ENCODE measurements at places on chromosomes 4 and X. TPM values are rescaled to one million over a fixed set of nuclear protein-coding genes. Genes with fewer than 3 reads are reported as not detected.

GRCh38 chr4:67109276-67109675, 436.0 kb downstream of the CENPC start:
- no peak for DNase-seq
- H3K4me1 ChIP-seq, result no peaks in the 10 kb centered on the region
- H3K4me3 ChIP-seq, result no peak overlapping the region
- no peaks in the 10 kb centered on the region for H3K36me3 ChIP-seq

NCAPG gene
- total RNA-seq, result 40.9 TPM

SCRG1 gene
- not detected for total RNA-seq

NHSL2 gene
- total RNA-seq, result 9.5 TPM

TCEAL1 gene
- total RNA-seq, result 10.9 TPM

ZNF518B gene
- total RNA-seq, result 9.5 TPM

GRCh38 chr4:17316566-17316965, 195.3 kb downstream of the QDPR start:
- H3K27ac ChIP-seq, result no peak overlapping the region
- H3K4me3 ChIP-seq, result no peak overlapping the region
- no peak for DNase-seq
- H3K36me3 ChIP-seq, result no peaks in the 10 kb centered on the region
- no peaks in the 10 kb centered on the region for H3K27me3 ChIP-seq

- no peak overlapping the region for H3K27ac ChIP-seq
- H3K27me3 ChIP-seq, result no peaks in the 10 kb centered on the region
- H3K36me3 ChIP-seq, result no peaks in the 10 kb centered on the region
- H3K4me1 ChIP-seq, result no peaks in the 10 kb centered on the region
- no peak for DNase-seq
Measured at GRCh38 chrX:134619838-134620237, 38.4 kb downstream of the PLAC1 start.

GRCh38 chrX:50697691-50698090, 116.3 kb downstream of the SHROOM4 start:
- H3K27ac ChIP-seq, result peak overlapping the region; percentile 87
- DNase-seq, result peak; percentile 68
- H3K36me3 ChIP-seq, result no peaks in the 10 kb centered on the region
- no peaks in the 10 kb centered on the region for H3K27me3 ChIP-seq
- H3K4me3 ChIP-seq, result no peak overlapping the region
- peaks cover 24% of the 10 kb centered on the region for H3K4me1 ChIP-seq

DNA sequence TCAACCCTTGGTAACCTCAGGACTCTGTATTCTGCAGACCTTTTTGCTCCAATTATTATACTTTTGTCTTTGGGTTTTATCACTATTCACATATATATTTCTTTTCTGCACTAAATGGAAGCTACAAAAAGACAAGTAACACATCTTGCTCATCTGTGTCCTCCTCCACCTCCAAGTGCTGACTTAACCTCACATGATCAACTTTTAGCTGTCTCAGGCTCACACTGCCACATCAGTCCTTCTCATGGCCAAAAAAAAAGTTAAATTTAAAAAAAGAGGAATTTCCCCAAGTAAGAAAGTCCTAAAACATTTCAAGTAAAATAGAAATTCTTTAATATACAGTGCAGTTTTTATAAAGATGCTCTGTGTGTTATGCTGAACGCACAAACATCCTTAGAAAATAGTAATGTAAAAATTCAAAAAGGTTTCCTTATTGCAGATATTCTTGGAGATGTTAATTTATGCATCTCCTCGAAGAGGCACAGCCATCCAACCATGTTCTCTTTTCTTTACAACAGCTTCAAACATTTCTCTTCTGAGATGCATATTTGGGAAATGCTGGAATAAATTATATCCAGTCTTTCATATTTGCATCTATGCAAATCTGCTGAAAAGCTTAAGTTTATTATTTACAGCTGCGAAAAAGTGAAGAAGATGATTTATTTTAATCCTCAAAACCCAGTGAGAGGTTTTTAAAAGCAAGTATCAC, 37.6 kb downstream of the ARAP2 start:
- H3K27ac ChIP-seq, result no peak overlapping the region
- no peaks in the 10 kb centered on the region for H3K27me3 ChIP-seq
- peaks cover 14% of the 10 kb centered on the region for H3K4me1 ChIP-seq
- no peak for DNase-seq
- no peaks in the 10 kb centered on the region for H3K36me3 ChIP-seq

GRCh38 chr4:83716874-83717273, 181.0 kb downstream of the GPAT3 start:
- H3K27me3 ChIP-seq, result no peaks in the 10 kb centered on the region
- no peak overlapping the region for H3K27ac ChIP-seq
- no peak overlapping the region for H3K4me3 ChIP-seq
- H3K4me1 ChIP-seq, result peaks cover 17% of the 10 kb centered on the region
- H3K36me3 ChIP-seq, result no peaks in the 10 kb centered on the region

GRCh38 chr4:21077967-21078366, 377.7 kb downstream of the PACRGL start:
- no peak for DNase-seq
- H3K36me3 ChIP-seq, result no peaks in the 10 kb centered on the region
- H3K4me3 ChIP-seq, result no peak overlapping the region
- H3K27me3 ChIP-seq, result no peaks in the 10 kb centered on the region
- no peak overlapping the region for H3K27ac ChIP-seq
- peaks cover 2% of the 10 kb centered on the region for H3K4me1 ChIP-seq

GAGE12F gene
- not detected for total RNA-seq

DNA sequence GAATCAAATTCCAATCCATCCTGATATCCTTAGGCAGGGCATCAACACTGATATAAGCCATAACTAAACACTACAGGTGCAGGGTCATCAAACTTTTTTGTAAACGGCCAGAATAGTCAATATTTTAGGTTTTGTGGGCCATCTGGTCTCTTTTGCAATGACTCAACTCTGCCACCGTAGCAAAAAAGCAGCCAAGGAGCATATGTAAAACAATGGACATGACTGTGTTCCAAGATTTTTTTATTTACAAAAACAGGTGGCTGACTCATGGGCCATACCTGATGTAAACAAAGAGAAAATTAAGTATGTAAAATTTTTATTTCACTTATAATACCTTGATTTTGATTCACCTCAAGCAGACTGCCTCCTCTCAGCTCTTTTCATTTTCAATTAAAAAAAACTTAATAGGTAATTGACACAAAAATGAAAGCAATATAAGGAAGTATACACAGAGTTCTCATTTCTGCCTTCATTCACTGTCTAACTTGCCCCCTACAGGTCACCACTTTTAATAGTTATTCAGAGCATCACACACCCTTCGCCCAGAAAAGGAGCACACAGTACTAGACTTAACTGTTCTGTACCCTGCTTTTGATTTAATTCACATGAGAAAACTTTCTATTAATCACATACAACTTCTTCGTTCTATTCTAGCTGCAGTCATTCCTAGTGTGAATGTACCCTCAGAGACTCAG, 35.3 kb upstream of the GPM6B start:
- no peaks in the 10 kb centered on the region for H3K27me3 ChIP-seq
- no peak overlapping the region for H3K4me3 ChIP-seq
- H3K36me3 ChIP-seq, result no peaks in the 10 kb centered on the region
- DNase-seq, result no peak
- H3K27ac ChIP-seq, result no peak overlapping the region
- peaks cover 15% of the 10 kb centered on the region for H3K4me1 ChIP-seq

VCX3B gene
- not detected for total RNA-seq

DNA sequence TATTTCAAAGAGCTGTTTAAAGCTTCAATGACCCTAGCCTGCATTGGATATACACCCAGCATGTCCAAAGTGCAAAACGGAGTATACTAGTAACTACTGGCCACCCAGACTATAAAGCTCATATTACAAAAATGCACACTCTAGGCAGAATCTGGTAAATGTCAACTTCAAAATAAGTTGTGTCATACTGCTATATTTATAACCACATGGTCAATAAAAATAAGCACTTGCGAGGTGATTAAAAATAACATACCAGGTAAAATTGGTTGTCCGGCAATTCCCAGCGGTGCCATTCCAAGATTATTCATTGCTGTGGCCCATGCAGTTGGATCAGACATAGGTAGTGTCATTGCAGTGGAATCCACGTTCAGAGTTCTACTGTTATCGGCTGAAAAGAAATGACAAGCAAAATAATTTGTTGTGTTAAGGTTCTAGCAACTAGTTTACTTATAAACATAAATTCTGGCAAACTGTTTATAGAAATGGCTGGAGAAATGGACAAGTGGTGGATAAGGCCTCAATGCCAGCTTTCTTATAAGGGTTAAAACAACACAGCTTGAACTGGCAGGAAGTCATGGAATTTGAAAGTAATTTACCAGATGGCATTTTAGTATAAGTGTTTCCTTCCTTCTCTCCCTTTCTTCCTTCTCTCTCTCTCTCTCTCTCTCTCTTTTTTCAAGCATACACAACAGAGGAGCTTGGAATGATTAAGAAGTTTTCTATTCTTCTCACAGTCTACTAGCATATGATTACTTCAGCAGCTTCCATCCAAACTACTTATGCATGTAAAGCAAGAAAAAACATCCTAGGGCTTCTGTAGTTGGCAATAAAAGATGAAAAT, 199.9 kb downstream of the ENOX2 start:
- H3K27me3 ChIP-seq, result no peaks in the 10 kb centered on the region
- H3K36me3 ChIP-seq, result no peaks in the 10 kb centered on the region
- DNase-seq, result no peak
- H3K4me3 ChIP-seq, result no peak overlapping the region
- H3K27ac ChIP-seq, result no peak overlapping the region

GRCh38 chr4:46462733-46463132, 72.8 kb upstream of the GABRA2 start:
- no peaks in the 10 kb centered on the region for H3K4me1 ChIP-seq
- H3K36me3 ChIP-seq, result no peaks in the 10 kb centered on the region
- no peak overlapping the region for H3K27ac ChIP-seq
- no peak for DNase-seq
- H3K27me3 ChIP-seq, result no peaks in the 10 kb centered on the region
- no peak overlapping the region for H3K4me3 ChIP-seq

- H3K4me3 ChIP-seq, result no peak overlapping the region
- H3K27me3 ChIP-seq, result no peaks in the 10 kb centered on the region
- no peak for DNase-seq
- H3K27ac ChIP-seq, result peak overlapping the region; percentile 60
Measured at GRCh38 chr4:159023741-159024140, 79.1 kb upstream of the RAPGEF2 start.

DNA sequence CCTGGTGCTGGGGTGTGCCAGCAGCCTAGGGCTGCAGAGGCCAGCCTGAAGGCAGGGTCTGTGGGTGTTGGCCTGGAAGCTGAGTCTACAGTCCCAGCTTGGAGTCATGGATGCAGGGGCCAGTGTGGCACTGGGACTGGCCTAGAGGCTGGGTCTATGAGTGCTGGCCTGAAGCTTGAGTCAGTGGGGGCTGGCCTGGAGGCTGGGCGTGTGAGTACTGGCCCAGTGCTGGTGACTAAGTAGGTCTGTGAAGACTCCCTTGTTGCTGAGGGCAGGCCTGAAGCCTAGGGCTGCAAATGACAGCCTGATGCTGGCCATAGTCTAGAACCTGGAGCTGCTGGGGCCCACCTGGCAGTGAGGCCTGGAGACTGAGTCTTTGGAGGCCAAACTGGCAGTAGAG, 31.3 kb upstream of the ALG13 start:
- H3K4me3 ChIP-seq, result no peak overlapping the region
- no peaks in the 10 kb centered on the region for H3K4me1 ChIP-seq
- H3K27me3 ChIP-seq, result no peaks in the 10 kb centered on the region
- DNase-seq, result no peak

DNA sequence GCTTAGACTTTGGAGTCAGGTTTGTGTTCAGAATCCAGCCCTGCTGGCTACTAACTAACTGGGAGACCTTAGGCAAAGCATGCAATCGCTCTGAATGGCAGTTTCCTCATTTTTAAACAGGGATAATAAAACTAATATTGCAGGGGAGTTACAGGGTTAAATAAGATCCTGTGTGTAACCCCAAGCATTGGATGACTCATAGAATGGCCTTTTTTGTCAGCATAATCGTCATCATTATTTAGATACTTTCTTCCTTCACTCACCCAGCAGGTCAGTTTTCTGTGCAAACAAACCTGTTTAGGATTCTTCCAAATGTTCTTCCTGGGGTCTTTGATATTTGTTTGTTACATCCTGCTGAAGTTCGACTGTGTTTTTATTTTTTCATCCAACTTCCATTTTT, 208.2 kb downstream of the EVC2 start:
- H3K4me3 ChIP-seq, result no peak overlapping the region
- no peak for DNase-seq
- no peaks in the 10 kb centered on the region for H3K27me3 ChIP-seq
- no peaks in the 10 kb centered on the region for H3K4me1 ChIP-seq
- no peaks in the 10 kb centered on the region for H3K36me3 ChIP-seq
- H3K27ac ChIP-seq, result no peak overlapping the region

XPNPEP2 gene
- not detected for total RNA-seq

DNA sequence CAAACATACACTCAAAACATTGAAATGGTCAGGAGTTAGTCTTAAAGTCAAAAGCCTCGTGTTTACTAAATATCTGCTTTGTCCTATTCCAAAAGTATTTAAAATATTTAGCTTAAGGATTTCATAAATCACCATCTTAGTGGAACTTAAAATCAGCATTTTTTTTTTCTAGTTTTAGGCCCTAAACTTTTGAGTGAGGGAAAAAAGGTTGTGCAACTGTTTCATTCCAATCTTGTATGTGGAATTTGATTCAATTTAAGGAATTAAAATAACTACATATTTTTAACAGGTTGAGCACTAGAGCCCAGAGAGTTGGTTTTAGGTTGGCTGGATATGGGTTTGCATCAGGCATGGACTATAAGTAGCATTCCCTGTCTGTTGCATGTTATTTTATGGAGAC, 35.7 kb upstream of the ANK2 start:
- DNase-seq, result no peak
- no peaks in the 10 kb centered on the region for H3K27me3 ChIP-seq
- no peak overlapping the region for H3K27ac ChIP-seq
- no peaks in the 10 kb centered on the region for H3K4me1 ChIP-seq

TCEAL2 gene
- total RNA-seq, result 12.3 TPM

GRCh38 chrX:125407314-125407713, 87.6 kb downstream of the TEX13C start:
- H3K4me3 ChIP-seq, result no peak overlapping the region
- no peaks in the 10 kb centered on the region for H3K36me3 ChIP-seq
- H3K27ac ChIP-seq, result no peak overlapping the region
- DNase-seq, result no peak
- no peaks in the 10 kb centered on the region for H3K4me1 ChIP-seq

SPRY1 gene
- 67.2 TPM for total RNA-seq

DNA sequence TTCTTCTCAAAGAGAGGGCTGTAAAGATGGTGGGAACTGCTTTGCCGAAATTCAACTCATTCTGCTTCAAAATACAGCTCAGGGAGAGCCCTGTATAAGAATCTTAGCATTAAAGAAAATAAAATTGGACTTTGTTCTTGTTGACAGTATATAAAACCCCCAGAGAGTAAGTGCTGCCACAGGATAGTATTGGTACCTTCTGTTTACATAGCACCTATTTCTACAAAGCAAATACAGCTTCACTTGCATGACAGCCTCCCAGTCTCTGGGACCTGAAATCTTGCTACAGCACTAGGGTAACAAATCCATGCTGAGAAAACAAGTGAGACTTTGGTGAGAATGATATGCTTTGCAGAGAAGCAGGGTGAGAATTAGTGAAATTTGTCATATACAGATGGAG, 428.6 kb downstream of the ADGRL3 start:
- no peaks in the 10 kb centered on the region for H3K36me3 ChIP-seq
- H3K4me3 ChIP-seq, result no peak overlapping the region
- no peaks in the 10 kb centered on the region for H3K27me3 ChIP-seq
- H3K27ac ChIP-seq, result no peak overlapping the region

Measured in GM23338 (cell line).